ENCODE measurements at places on chromosomes 5 and 9.

- no peak for DNase-seq
These were observed 73.9 kb downstream of the KIF24 start for GRCh38 chr9:34254966-34255825.

GRCh38 chr5:177132136-177133095 is 1.2 kb upstream of the NSD1 start:
- peak; percentile 77 for DNase-seq

DNA sequence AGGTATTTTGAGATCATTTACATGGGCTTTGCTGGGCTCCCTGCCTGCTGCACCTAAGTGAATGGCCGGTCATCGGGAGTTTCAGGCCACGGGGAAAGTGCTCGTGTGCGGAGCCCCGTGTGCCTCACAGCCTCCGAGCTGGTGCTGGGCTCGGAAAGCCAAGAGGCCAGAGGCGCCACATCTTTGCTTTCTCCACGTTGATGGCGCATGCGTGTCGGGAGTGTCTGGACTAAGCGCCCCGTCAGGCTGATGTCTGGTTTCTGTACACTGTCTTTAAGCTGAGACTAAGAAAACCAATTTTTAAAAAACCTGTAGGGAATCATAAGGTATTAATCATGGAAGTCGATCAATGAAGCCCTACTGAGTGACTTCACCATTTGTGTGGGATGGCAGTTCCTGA is 69.1 kb downstream of the OTULIN start:
- no peak for DNase-seq

DNA sequence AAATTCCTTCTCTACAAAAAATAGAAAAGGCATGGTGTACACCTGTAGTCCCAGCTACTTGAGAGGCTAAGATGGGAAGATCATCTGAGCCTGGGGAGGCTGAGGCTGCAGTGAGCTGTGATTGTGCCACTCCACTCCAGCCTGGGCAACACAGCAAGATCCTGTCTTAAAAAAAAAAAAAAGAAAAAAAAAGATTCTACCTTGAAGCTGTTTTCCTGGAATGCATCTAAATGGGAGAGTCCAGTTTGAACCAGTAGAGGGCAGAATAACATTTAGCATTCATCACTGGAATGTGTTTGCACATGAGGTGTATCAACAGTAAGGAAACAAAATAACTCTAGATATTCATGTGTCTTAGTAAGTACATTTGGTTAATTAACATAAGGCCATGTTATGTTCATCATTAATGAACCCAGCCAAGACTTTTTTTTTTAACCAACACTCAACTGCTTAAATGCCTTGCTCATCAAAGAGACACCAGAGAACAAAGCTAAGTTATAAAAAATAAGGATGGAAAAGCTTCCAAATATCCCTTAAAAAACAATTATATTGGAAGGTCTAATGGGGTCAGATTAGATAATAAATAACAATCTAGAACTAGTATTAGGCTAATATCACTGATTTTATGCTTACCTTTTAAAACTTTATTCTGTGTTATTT is 16.1 kb downstream of the IFNE start:
- peak; percentile 73 for DNase-seq

DNA sequence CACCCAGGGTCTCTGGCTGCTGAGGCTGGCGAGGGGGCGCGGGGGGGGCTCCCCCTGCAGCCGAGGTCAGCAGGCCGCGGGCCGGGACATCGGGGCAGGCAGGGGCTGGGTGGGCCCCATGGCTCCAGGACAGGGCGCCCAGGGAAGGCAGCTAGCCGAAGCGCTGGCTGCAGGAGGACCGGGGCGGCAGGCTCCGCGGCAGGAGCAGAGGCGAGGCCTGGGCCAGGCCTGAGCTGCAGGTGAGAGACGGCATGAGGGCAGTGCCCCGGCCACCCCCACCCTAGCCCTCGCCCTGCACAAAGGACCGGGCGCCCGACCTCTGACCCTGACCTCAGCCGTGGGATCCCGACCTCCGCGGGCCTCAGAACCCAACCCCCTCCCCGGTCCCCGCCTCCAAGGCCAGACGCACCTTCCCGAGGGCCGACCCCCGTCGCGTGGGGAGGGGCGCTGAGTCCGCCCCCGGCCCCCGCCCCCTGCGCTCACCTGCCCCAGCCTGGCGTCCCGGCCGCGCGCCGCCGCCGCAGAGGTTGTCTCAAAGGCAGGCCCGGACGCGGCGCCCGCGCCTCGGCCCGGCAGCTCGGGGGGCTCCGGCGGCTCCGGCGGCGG is 431 bp downstream of the RNF208 start:
- peak; percentile 61 for DNase-seq

- DNase-seq: no peak
These were observed 126.4 kb upstream of the PRLR start for GRCh38 chr5:35356725-35357124.

DNA sequence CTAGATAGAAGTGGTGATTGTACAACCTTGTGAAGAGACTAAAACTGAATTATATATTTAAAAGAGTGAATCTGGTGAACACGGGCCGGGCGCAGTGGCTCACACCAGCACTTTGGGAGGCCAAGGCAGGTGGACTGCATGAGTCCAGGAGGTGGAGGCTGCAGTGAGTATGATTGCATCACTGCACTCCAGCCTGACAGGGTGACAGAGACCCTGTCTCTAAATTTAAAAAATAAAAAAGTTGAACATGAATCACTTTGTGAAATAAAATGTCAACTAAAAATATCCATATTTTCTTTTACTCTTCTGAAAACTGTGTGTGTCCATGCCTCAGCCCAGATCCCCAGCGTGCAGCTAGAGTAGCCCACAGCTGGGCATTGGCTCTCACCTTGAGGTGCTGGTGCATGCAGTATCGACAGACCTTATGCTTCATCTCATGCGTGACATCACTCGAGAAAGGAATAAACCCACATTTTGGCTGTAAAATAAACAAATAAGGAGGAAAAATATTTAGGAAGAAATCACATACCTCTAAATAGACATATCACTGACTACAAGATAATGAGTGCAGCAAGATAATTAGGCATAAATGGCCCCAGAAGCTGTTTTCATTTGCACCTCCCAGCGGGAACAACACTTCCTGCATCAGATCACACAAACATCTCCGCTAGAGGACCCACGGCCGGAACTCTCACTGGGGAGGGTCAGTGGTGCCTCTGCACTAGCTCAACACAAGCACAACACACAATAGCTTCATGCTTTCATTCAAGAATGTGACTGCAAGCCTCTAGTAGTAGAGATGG is 22.1 kb downstream of the IPPK start:
- DNase-seq: no peak

DNA sequence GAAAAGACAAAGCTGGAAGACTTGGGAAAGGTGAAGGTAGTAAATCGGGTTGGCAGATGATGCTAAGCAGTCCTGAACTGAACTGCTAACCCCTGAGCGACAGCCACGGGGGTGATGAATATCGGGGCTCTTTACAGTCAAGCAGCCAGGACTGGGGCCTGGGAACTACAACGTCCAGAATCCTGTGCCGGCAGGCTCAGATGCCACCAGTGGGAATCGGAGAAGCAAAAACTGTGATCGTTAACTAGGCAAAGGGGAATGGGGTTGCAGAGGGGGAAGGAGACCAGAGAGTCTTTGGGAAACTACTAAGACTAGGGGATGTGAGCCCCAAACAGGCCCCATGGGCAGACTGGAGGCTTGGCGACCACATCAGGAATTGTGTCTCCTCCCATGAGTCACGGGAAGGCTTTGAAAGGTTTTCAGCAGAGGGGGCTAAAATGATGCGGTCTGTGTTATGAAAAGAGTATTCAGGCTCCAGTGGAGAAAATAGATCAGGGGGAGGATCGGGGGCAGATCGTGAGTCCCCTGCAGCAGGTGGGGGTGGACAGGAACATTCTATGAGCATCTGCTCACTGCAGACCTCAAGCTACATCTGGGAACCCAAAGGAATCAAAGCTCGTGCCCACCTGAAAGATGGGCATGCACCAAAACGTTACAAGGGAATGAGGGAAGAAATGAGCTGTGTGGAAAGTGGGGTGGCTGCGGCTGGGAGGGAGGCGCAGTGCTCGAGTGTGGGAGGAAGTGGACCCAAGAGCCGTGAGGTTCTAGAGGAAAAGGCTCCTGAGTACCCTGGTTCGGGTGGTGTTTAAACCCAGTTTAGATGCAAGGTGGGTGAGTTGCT is 53.8 kb downstream of the HRH2 start:
- no peak for DNase-seq

DNA sequence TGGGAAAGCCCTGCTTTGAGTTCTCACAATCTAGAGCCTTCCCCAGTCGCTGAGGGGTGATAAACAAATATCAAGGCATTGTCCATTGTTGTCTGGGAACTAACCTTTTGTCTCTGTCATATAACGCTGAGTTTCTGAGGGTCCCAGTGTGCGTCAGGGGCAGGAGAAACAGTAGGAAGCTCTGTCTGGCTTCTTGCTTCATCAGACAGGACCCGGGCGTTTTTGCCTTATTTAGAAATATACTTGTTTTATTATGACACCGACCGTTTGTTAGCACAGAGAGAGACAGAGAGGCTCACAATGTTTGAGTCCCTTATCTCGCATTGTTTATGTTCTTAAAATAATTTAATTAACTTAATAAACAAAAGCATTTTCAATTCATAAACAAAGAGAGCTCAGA is 204.9 kb upstream of the GAS1 start:
- no peak for DNase-seq

DNA sequence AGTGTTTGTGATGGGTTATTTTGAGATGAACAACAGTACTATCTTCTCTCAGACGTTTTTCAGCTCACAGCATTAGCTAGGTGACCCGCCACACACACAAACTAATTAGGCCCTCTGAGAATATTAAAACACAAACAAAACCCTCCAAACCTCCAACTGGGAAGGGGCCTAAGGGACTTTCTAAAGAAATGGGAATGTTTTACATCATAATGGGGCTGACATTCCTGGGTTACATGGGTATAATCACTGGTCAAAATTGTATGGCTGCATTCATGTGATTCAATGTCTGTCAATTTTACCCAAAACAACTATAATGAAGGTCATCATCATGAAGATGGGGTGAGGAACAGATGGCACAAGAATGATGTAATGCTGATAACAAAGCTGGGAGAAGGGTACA is 59.6 kb downstream of the SPTLC1 start:
- peak; percentile 30 for DNase-seq

GRCh38 chr9:91117959-91118703 is 243.6 kb downstream of the AUH start:
- DNase-seq: peak; percentile 69

All from iPS-NIHi11 (cell line).